Activated CD8-positive, alpha-beta memory T cell treated with anti-CD3 and anti-CD28 coated beads for 4 hours (primary cell): ENCODE measurements at places on chromosomes 2 and 18.

GRCh38 chr2:42492691-42493467 lies 903 bp downstream of the KCNG3 start:
- DNase-seq = no peak

DNA sequence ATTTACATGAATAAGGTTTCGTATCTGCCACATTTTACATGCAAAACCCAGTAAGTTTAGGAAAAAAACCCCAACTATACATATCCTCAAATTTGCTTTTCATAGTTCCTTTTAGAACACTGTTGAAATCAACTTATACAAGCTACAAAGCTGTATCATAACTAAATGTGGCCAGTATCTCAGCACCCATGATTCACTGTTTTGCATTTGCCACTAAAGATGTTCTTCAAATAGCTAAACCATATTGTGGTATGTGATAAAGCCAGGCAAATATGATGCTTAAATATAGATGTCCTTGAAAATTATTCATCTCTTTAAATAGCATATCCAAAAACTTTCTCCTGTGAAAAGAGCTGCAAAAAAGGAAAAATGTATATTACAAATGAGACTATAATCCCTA lies 29.9 kb downstream of the ROCK2 start:
- no peak for DNase-seq

DNA sequence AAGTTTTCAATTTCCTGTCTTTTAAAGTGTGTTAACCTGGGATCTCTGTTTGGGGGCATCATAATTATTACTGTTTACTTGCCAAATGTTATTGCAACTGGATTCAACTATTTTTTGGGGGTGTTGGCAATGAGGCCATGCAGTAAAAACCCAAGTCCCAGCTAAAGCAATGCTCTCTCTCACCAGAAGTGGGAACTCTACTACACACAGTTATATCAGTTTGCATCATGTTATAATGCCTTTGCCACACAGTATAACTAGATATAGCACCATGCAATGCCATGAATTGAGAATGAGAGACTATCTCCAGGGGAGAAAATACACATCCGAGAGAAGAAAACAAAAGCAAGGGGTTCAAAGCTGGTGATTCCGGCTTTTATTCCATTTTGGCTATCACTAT lies 79.0 kb downstream of the GCA start:
- DNase-seq = no peak

GRCh38 chr2:4715065-4715464 lies 977.1 kb upstream of the SOX11 start:
- no peak for DNase-seq

DNA sequence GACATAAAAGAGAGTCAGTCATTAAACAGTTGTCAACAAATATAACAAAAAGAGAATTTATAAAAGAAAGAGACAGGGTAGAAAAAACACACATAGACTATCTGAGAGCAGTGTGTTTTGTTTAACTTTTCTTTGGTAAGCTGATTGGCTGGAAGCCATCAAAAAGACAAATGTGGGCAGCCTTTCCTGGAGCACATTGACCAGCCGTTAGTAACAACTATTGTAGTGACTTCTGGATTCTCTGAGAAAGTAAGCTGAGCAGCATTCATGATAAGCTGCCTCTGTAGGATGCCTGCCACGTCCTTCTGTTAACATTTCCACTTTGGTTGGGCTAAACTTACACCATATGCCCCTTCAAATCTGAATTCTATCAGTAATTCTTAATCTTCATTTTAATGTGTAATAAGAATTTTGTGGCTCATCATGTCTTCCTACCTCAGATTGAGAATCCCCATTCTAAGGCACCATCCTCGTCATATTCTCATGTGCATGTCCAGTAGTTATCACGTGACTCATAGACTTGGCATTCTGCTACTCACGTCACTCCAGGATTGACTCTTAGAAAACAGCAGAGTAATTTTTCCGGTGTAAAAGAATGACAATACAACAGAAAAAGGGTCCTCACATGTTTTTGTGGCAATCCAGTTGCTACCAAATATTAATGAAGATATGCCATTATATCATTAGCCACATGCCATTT lies 43.4 kb upstream of the DNAJC10 start:
- DNase-seq = no peak

GRCh38 chr18:56283316-56283715 lies 355.1 kb downstream of the TXNL1 start:
- no peak for DNase-seq

DNA sequence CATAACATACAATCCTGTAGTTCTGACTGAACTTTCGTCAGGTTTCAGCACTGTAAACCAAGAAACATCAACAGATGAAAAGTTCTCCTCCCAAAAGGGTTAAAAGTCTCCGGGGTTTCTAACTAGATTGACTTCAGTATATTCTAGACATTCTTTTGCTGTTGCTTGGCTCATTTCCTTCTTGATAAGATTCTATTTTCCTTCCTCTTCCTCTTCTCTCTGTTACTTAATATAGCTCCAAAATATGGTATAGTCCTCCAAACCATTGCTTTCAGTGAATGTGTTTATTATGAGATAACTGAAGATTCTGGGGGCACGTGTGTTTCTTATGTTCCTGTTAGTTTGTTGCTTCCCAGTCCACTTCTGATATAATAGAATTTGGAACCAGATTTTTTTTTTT lies 46.4 kb upstream of the MAP4K3 start:
- no peak for DNase-seq

- DNase-seq = no peak
Observed at GRCh38 chr18:75127143-75128021, 81.6 kb downstream of the PTGR3 start.

DNA sequence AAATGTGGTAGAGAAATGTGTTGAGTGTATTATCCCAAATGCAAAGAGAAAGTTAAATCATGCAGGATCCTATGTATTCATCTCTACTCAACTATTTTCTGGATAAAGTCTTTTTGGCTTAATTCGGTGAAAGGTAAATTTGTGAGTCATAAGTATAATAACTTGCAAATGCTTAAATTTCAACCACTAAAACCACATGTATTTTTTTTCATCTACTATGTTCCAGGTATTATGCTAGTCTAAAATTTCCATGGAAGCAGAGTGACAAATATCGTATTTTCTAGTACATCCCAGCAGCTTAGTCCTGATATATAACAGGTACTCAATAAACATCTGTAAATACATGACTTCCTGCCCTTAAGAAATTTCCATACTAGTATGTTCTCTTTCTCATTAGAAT lies 6.2 kb downstream of the ALS2 start:
- DNase-seq = no peak

DNA sequence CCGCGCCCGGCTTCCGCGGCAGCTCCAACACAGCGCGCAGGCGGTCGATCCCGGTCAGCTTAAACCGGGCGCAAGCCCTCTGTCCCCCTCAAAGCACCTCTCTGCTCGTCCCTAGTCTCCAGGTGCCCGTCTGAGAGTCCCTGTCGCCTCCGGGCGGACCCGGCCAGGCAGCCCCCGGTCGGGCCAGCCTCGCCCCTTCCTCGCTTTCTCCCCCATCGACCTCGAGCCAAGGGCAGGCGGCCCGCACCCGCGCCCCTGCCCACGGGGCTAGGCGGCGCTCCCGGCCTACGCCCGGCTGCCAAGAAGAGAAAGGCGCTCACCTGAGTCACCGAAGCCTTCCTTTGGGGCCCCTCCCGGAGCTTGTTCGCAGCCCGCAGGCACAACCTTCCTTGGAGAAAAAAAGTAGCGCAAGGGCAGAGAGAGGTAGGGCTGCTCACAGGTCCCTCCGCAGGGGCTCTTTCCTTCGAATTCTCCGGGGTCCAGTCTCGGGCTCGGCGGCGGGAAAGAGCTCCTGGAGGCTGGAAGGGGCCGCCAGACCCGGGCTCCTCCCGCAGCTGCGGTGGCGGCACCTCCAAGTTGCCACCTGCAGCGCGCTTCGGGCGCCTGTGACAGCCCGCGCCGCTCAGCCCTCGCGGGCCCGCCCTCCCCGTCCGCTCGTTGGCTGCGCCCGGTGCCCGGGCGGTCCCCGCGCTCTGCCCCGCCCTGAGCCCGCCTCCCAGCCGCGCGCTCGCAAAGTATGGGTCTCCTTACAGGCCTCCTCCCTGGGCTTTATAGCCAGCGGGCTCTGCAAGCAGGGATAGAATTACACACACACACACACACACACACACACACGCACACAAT lies 86.5 kb upstream of the EPB41L3 start:
- no peak for DNase-seq

GRCh38 chr2:209523867-209524266 lies 100.0 kb downstream of the MAP2 start:
- DNase-seq = no peak

DNA sequence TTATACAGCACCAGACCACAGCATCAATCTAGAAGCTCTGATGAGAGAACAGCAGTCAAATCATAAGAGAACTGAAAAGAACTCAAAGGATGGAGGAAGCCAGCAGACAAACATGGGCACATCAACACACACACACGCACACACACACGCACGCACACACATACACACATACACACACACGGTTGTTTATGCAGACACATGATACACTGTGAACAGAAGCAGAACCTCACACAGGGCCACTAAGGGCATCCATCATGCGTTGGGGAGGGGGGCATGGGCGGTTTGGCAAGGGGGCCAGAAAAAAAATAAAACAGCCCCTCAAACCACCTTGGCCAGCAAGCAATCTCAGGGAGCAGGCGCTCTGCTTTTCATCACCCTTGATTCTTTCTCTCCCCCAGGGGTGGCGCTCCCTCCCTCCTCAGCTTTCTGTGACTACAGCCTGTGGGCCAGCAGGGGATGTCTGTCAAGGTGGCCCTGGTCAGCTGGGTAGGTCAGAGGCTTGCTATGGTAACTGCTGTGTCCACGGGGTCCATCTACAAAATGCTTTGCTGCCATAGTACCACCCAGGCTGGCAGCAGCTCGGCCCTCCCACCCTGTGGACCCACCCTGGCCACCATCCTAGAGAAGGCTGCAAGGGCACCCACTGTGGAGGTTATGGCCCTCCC lies 318.0 kb downstream of the CELF4 start:
- DNase-seq = no peak

DNA sequence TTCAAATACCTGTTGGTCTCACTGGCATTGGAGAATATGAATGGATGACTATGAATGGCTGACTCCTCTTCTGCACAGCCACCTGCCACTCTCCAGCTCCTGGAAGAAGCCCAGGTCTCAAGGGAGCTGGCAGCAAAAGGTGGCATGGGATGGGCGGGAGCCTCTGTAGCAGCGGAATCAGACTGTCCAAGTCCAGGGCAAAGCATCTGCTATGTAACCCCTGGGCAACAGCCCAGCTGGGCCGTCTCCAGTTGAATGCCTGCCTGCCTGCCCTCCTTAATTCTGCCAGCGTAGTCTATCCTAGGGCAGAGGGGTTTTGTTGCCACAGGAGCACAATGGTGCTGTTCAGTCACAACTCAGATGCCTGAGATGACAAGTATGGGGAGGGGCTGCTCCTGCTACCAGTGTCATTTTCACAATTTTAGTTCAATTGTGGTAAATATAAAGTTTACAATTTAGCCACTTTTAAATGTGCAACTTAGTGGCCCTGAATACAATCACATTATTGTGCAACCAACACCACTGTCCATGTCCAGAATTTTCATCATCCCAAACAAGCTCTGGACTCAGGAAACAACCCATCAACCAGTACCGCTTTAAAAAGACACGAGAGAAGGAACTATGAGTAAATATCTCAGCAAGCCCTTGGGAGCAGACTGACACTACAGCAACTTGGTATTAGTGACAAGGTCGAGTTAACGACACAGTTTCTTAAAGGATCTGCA lies 115.2 kb downstream of the MYO5B start:
- no peak for DNase-seq

DNA sequence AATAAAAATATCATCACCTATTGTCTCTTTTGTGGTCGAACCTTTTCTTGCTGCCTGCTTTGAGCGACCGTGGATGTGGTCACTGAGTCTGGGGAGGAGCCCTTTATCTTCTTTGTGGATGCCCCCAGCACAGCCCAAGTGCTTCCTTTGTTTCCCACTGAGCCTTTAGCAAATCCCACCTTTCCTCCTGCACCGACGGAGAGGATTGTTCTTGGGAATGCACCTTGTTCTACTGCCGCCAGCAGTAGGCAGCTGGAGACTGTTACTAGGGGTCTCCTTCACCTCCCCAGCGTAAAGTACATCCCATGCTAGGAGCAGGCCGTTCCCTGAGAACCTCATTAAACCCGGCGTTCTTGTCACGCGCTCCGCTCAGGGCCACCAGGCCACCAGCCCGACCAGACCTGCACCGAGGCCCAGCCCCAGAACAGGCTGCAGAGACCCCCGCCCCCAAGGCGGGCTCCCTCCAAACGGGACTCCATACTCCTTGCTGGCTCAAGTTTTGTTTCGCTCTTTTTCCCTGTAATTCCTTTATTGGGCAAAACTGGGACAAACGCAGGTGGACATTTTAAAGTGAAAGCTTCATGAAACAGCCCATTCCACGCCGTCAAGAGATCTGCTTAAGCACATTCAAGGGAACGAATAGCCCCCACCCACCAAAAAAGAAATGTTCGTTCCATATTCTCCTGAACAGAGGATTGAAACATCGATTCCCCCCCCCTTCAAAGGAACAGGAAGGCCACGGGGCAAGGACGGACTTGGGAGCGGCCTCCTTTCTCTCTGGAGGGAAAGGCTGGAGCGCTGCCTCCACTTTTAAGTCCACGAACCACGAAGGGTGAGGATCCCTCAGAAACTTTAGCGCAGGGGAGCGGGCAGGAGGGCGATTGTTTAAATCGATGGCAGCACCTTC lies 1.1 kb upstream of the MAT2A start:
- DNase-seq = no peak

- DNase-seq = no peak
Observed at GRCh38 chr2:96533292-96534073, 3.1 kb upstream of the ARID5A start.

- no peak for DNase-seq
Observed at GRCh38 chr18:49161627-49162026, 210.9 kb upstream of the SMAD7 start.

GRCh38 chr2:240166191-240166590 lies 25.7 kb upstream of the OTOS start:
- no peak for DNase-seq

DNA sequence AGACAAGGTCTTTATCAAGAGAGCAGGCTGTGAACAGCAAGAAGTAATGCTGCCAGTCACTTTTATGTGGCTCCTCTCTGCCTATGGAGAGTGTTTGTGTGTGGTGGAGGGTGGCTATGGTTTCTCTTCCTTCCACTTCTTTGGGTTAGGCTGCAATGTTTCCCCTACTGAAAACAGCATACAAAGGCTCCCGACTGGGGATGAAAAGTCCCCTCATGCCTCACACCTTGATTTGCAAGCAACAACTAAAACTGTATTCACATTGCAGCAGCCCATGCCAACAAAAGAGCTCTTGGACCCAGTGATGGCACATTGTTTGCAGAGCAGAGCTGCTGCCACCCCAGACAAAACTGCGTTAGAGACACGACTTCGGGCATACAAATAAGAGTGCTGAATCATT lies 301.6 kb downstream of the SLC8A1 start:
- no peak for DNase-seq

DNA sequence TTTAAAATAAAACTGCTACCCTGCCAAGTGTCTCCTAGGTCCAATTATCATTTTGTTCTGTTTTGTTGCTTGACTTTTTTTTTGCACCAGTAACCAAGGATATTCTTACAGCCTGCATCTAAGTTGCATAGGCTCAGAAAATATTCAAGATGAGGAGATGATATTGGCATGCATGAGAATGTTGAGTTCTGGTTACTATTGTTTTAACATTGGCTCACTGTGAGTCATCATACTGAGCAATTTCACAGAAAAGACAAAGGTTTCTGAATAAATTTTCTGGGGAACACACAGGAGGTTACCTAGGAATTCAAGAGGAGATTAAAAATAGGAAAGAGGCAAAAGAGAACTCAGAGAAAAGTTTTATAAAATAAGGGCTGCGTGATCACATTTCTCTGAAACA lies 84.8 kb upstream of the POU3F3 start:
- DNase-seq = no peak

GRCh38 chr2:211900000-211900399 lies 638.6 kb downstream of the ERBB4 start:
- DNase-seq = no peak

- no peak for DNase-seq
Observed at GRCh38 chr2:158610059-158610458, 153.3 kb downstream of the PKP4 start.
